Stimulated activated effector memory CD8-positive, alpha-beta T cell treated with anti-CD3 and anti-CD28 coated beads, Interleukin-12 subunit alpha, Interleukin-12 subunit beta, amount 100 ng/mL, for 72 hours (primary cell): ENCODE measurements at places on chromosomes 11 and 22.

GRCh38 chr11:68149417-68149816, 28.2 kb upstream of the CHKA start:
- DNase-seq, result no peak

GRCh38 chr11:6480299-6480914, 724 bp downstream of the ARFIP2 start:
- no peak for DNase-seq

GRCh38 chr22:32801537-32802236, at the start of gene TIMP3:
TIMP3 (plus strand) TSS chr22:32801705; CDS start chr22:32802002, 297 bp downstream.
- no peak for DNase-seq

- DNase-seq, result no peak
Measured at GRCh38 chr22:49561976-49562375, 265.7 kb downstream of the BRD1 start.

DNA sequence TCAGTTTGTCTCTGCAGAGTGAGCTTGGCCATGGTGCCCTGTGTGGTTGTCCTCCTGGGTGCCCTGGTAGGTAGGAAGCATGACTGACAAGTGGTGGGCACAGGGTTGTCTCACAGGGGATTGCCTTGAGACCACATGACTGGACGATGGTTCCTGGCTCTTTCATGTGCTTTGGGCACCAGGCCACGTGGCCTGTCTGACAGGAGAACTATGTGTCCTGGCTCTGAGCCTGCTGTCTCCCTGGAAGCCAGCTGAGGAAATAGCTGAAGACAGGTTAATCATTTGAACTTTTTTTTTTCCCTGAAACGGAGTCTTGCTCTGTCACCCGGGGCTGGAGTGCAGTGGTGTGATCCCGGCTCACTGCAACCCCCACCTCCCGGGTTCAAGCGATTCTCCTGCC, 93.2 kb downstream of the LDLRAD3 start:
- no peak for DNase-seq

GRCh38 chr11:80758787-80759186, 1318.0 kb upstream of the TENM4 start:
- DNase-seq, result no peak

- DNase-seq, result no peak
Measured at GRCh38 chr11:133639408-133639807, 107.1 kb upstream of the OPCML start.

DNA sequence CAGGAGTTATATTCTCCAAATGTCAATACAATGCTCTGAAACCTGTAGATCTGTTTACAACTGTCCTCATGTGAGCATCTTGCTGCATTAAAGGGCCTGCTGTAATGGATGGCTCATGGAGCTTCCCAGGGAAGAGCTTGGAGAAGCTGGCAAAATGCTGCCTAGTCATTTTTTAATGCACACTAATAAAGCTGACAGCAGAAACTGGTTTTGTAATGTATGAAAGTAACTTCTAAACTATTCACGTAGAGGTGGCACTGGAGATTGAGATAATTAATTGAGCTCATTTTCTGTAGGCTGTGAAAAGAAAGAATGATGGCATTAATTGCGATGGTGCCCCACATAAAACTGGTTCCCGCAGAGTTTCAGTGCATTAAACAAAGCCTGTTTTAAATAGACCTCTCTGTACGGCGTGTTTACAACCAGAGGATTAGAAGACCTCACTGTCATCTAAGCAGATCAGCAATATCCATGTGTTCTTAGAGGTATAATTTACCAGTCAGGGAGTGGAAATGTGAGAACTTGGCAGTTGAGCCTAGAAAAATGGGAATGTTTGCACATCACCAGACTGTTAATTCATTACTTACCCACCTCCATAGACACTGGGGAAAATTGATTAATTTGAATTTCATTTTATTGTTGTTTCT, 16.0 kb downstream of the POLA2 start:
- no peak for DNase-seq

GRCh38 chr11:103849366-103849765, 187.1 kb upstream of the DDI1 start:
- DNase-seq, result no peak

DNA sequence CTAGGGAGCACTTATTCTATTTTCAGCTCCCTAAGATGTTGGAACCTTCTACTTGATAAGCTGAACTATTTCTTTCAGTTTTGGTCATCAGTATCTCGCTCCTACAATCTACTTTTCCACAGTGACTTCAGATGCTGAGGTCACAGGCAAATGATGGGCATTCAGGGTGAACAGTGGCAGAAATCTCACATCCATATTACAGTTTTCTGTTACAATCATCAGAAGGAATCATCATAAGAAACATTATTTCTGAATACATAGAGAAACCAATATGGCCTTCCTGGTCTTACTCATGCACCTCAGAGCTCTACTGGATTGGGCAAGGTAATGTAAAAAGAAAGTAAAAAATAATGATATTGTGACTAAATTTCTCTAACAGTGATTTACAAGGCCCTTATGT, 39.4 kb upstream of the DDI1 start:
- no peak for DNase-seq

- no peak for DNase-seq
Measured at GRCh38 chr11:112776834-112777233, 184.4 kb upstream of the NCAM1 start.

- no peak for DNase-seq
Measured at GRCh38 chr11:17887779-17888178, 125.1 kb downstream of the SERGEF start.

DNA sequence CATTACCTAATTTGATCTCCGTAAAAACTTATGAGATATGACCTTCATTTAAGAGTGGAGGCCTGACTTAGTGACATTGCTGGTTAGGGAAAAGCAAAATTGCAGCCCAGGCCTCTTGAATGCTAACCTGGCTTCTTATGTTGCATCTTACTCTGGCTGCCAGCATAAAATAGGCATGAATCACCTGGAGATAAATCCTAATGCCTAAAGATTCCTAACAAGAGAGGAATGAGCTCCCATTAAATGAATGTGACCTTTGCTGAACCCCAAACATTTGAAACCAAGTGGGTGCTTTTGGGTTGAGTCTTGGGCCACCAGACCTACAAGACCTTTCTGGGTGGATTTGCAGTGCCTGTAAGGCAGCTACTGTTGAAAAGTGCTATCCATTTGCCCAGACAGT, 1145.6 kb upstream of the TENM4 start:
- no peak for DNase-seq

- DNase-seq, result peak; percentile 83
Measured at GRCh38 chr22:37486224-37486845, at the start of gene MFNG. MFNG (minus strand) TSS chr22:37486384; CDS start chr22:37486177, 207 bp downstream.

- DNase-seq, result no peak
Measured at GRCh38 chr11:9573775-9574621, 528 bp downstream of the WEE1 start.

DNA sequence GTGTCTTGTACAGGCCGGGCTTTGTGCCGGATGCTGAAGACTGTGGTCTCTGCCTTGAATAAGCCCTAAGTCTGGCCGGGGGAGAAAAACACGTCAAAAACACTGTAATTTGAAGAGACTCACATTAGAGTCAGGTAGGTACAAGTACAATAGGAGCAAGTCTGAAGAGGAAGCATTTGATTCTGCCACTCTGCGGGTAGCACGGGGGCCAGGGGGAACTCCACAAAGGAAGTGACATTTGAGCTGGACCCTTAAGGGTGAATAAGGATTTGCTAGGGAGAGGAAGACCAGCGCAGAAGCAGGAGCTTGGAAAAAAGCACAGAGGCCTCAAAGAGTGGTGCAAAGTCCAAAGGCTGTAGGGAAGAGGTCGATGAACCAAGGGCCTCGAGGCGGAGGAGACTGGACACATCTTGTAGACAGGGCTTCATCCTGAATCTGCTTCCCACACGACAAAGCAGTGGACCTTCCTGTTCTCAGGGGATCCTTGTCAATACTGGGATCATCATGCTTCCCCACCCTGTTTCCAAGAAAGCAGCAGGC, 38.7 kb downstream of the BUD13 start:
- DNase-seq, result no peak

DNA sequence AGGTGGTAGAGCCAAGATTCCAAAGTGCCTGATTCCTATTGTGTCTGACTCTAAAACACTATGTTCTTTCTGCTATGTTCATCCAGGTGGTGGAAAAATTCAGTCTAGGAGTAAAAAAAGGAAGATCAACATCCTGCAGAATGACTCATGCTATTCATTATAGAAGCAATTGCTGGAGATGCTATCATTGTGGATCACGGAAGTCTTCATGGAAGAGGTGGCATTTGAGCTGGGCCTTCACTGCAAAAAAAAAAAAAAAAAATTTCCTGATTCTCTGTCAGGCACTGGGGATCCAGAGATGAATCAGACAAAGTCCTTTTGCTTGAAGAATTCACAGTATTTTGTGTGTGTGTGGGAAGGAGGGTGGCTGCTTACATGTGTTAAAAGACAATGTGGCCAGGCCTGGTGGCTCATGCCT, 1.4 kb upstream of the UVRAG start:
- no peak for DNase-seq

- DNase-seq, result no peak
Measured at GRCh38 chr11:41897991-41898390, 438.5 kb upstream of the LRRC4C start.

GRCh38 chr11:132045107-132045506, 674.7 kb downstream of the NTM start:
- no peak for DNase-seq

DNA sequence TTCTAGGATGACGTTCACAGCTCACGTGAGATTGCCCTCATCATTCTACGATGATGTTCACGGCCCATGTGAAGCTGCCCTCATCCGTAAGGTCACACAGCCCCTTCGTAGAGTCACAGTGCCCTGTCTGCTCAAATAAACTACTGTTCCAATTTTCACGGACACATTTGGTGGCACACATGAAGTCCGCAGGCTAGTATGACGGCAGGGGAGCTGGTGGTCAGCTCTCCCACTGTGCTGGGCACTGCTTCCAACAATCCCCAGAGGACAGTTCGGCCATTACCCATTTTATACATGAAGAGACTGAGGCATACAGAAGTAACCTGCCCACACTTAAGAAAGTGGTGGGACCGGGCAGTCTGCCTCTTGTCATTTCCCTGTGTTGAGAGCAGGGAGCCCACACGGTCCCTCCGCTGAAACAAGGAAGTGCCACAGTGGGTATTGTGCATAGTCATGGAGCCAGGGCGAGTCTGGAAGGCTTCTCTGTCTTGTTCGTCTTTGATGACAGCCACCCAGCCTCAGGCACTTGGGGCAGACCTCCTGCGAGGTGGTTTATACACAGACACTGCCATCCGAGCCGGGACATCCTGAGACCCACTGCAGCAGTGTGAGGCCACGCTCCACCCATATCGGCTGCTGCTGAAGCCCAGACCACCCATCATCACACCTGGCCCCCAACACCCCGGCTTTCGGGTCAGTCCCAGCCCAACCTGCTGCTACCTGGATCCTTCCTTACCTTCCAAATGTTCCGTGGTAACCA, 114.3 kb downstream of the PHF21B start:
- DNase-seq, result no peak

DNA sequence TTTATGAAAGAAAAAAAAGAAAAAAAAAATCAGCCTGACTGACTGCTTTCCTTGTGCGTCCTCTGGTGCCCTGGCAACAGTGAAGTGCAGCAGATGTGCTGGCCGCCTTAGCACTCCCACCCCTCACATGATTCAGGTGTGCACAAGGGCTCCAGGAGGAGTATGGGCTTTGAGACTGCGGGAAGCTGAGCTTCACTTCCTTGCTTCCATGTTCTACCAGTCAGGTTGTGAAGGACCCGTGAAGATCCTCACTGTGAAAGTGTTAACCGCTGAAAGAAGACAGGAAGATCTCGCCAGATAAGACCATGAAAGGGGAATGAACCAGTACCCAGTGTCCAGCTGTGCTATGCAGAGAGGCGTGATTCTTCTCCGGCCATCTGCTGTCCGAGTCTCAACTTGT, 48.2 kb downstream of the HIRA start:
- no peak for DNase-seq

DNA sequence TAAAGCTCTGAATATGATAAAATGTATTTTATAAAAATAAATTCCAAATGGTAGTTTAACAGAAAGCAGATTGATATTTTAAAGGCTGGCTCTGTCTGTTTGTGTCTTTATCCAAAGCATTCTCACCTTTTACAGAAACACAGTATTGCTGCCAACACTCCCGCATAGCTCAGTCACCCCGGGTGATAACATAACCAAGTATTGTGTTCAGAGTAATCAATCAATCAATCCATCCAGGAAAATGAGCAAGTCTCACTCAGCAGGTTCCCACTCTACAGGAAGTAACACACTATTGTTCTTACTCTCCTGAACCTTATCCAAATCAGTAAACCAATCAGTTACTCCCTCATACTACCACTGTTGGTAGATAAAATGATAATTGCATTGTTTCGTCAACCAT, 203.4 kb downstream of the LRRC4C start:
- no peak for DNase-seq

DNA sequence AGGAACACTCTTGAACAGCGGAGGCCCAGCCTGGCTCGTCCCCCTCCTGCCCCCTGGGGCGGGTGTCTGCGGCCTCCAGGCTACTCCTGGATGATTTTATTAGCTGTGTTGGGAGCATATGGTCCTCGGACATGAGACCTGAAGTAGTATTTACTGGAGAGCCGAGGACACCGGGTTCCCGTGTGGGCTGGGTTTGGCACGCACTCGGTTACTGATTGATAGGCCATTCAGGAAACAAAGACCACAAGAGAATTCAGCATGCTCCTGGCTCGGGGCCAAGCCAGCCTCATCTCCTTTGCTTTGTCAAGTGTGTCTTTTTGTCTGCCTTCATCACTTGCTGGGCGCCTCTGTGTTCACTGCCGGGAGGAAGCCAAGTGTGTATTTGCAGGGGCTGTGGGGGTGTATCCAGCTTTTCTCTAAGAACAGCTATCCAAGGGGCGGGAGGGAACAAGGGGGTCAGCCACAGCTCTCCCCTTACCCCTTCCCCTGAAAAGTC, 9.7 kb downstream of the FXYD2 start:
- peak; percentile 92 for DNase-seq

GRCh38 chr22:22109693-22110466, 127.3 kb upstream of the TOP3B start:
- DNase-seq, result no peak

DNA sequence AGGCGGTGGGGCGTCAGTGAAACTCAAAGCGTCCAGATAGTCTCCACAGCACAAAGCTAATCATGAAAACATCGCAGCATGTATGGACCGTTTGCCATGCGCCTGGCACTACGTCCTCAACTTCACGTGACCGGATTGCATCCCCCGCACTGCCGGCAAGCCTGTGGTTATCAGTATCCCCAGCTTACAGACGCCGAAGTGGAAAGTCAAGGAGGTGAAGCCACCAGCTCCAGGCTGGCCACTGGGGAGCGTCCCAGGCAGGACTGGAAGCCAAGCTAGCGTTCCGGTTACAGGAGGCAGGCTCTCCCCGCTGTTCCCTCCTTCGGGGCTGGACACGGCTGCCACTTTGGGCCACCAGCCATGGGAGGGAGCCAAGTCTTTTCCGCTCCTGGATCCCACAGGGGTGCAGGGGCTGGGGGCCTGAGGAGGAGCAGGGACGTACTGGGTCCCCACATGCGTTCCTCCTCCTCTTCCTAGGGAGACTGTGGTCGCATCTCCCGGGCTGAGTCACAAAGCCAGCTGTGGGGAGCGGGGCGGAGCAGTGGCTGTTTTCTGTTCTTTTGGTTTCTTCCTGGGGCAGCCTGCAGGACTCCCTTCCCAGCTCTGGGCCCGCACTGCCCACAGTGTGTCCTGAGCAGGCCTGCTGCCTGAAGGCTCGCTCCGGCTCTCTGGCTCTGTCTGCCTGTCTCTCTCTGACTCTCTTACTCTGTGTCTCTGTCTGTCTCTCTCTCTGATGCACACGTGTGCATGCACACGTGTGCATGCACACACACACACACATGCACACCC, 4.3 kb upstream of the OSBPL5 start:
- DNase-seq, result no peak

GRCh38 chr22:23786261-23786710, 480 bp upstream of the SMARCB1 start:
- no peak for DNase-seq
